Activated T-cell treated with anti-CD3 and anti-CD28 coated beads for 48 hours (primary cell): ENCODE measurements at places on chromosomes 6 and 20.

GRCh38 chr6:27312146-27312949 lies at the start of gene POM121L2:
POM121L2 (minus strand) TSS chr6:27312273; CDS start chr6:27312170, 103 bp downstream.
- peak; percentile 48 for DNase-seq

GRCh38 chr6:111530667-111531066 lies 47.6 kb upstream of the REV3L start:
- no peak for DNase-seq

DNA sequence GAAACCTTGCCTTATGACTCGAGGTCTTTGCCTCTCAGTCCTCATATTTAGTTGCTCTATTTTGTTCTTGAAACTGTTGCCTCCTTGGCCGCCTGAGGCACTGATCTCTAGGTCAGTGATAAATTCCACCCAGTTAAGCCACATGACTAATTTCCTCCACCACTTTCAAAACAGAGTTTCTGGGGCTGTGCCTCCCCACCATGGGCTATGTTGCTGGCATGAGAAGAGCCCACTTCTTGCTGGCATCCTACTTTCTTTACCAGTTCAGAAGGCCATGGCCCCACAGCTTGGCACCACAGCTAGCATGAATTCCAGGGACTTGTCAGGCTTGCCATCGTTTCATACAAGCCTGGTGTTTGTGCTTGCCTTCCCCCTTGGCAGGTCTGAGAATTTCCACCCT lies 361.4 kb upstream of the JAG1 start:
- no peak for DNase-seq

- DNase-seq: peak; percentile 54
These were observed 74.2 kb downstream of the CD164 start for GRCh38 chr6:109308018-109308492.

GRCh38 chr6:116492331-116493067 lies 18.9 kb upstream of the CALHM5 start:
- DNase-seq: no peak

DNA sequence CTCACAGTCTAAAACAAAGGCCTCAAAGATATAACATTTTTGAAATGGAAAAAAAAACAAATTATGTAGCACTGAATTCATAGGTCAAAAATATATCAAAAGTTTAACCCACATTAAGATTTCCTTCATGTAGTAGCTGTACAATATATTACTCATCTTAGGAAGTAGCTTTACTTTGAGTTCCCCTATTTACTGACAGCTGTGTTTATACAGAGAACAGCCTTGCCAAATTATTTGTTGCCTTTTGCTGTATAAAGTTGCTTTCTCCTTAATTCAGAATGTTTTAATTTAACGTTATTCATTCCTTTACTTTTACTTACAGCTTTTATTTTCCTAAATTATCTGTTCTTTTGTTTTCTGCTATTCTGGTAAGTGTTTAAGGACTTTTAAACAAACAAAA lies 181.0 kb downstream of the COL12A1 start:
- DNase-seq: no peak

GRCh38 chr20:59778615-59779200 lies 154.7 kb downstream of the SYCP2 start:
- DNase-seq: no peak
